ENCODE measurements at places on chromosomes 7 and 10.

DNA sequence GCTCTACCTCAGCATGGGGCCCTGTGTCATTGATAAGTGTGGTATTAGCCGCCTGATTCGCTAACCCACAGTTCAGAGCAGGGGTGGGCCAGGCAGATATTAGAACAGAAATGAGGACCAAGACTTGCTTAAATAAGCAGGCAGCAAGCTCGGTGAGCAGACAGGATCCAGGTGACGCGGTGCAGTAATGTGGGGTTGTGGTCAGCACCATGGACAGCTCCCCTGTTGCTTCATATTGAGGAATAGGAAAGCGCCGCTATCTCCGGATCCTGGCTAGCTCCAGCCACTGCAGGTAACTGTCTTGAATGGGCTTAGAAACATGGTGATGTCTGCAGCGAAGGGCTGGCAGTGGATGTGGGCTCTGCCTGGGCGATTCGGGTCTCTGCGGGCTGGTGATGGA, 51.3 kb upstream of the GPR26 start:
- no peak for DNase-seq

GRCh38 chr10:79477456-79477855, 32.0 kb upstream of the ZCCHC24 start:
- no peak for DNase-seq

DNA sequence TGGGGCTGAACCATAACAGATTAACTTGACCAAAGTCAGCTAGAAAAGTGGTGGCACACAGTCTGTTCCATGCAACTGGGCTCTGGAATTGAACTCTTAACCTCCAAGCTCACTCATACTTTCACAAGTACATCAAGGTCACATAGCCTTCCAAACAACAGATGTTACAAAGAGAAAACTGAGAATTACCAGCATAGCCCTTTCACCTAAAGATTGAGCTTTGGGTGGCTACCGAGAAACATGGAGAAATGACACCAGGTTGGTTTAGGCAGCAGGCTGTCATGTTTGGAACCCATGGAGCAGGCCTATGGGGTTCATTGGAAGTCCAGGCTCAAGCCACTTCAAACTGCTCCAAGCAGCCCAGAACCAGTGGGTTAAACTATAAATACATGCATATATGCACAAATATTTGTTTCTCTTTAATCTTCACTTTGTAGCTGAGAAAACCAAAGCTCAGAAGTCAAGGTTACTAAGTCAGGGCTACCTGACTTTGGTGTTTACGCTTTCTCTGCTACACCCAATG, 59.1 kb downstream of the MALSU1 start:
- no peak for DNase-seq

- no peak for DNase-seq
Observed at GRCh38 chr7:21778953-21779352, 166.7 kb downstream of the CDCA7L start.

DNA sequence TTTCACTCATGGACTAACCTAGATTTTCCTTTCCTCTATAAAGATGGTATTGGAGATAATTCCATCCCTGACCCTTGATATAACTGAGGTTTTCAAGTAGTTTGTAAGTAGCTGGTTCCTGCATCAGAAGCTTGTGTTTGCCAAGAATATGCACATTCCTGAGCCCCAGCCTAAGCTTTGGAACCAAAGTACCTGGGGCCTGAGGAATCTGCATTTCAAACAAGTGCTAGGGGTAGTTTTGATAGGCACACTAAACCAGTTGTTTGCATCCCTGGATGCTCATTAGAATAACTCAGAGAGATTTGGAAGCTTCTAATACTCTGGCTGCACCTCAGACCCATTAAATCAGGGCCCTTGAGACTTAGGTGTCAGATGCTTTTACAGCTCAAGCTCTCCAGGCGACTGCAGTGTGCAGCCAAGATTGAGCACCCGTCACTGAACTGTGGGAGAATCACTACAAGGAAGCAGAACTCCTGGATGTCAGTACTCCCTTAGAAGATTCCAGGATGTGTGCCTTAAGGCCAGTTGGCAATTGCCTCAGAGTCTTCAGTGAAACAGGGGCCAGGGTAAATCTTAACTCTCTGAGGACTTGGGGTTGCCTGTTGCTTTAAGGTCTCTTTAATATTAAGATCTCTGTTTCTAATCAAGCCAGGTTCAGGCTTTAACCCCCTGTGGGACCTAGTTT, 565.0 kb downstream of the REEP3 start:
- no peak for DNase-seq

GRCh38 chr7:47361746-47362215, 220.1 kb downstream of the TNS3 start:
- DNase-seq: no peak

GRCh38 chr10:34190580-34190979, 624.5 kb downstream of the PARD3 start:
- no peak for DNase-seq

Data from NCI-H1417 treated with DMSO at 0.1 percent for 48 hours (cell line).